ENCODE measurements at places on chromosomes 16 and 17. TPM values are rescaled to one million over a fixed set of nuclear protein-coding genes. Genes with fewer than 3 reads are reported as not detected.

Gene TBC1D3G
- total RNA-seq, result not detected

Gene ABCA9
- 2.0 TPM for total RNA-seq

Gene PTGES3L
- total RNA-seq, result 4.4 TPM

Gene ABCC11
- total RNA-seq, result 0.34 TPM

Gene PRDM7
- not detected for total RNA-seq

Gene ANKRD40CL
- 32.2 TPM for total RNA-seq

Gene CCT6B
- total RNA-seq, result 1.0 TPM
